ENCODE measurements at places on chromosomes 3 and 15.

DNA sequence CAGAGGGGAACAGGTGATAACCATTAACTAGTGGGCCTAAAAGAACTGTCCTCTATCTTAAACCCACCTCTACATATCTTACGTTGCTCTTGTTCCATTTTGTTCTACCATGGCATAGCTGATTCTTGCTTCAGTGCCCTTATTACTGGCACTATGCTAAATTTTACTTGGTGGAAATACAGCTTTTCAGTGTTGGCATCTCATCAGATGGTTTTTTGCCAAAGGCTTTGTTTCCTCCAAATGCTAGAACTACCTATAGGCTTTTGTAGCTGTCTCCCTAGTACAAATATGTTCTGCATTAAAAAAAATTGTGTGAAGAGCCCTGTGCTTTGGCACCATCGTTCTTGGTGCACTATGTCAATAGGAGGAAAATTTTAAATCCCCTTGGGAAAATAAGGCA lies 145.0 kb upstream of the ZBTB20 start:
- DNase-seq: no peak

GRCh38 chr3:188827576-188827975 lies 344.2 kb upstream of the TPRG1 start:
- no peak for DNase-seq

DNA sequence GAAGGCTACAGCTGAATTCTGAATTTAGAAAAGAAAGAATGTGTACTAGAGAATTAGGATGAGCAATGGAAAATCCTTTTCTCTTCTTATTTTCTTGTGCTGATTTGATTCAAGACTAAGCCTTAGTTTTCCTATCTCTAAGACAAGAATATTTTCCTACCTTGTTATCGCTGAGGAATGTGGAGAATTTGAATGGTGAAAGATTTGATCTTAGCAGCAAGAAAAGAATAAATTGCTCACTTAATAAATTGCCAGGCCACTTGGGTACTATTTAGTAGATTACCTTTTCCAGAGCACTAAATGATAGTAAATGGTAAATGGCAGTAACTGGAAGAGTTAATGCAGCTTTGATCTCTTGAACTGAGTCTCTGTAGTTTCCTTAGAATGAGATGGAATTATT lies 145.7 kb upstream of the MEIS2 start:
- DNase-seq: no peak

GRCh38 chr15:63701365-63701764 lies 104.2 kb downstream of the FBXL22 start:
- no peak for DNase-seq

- no peak for DNase-seq
Observed at GRCh38 chr3:63584681-63585080, 67.8 kb upstream of the SNTN start.
